ENCODE measurements at places on chromosomes 5 and 9.

GRCh38 chr5:119274030-119274766 is 81.6 kb upstream of the TNFAIP8 start:
- no peak for DNase-seq

DNA sequence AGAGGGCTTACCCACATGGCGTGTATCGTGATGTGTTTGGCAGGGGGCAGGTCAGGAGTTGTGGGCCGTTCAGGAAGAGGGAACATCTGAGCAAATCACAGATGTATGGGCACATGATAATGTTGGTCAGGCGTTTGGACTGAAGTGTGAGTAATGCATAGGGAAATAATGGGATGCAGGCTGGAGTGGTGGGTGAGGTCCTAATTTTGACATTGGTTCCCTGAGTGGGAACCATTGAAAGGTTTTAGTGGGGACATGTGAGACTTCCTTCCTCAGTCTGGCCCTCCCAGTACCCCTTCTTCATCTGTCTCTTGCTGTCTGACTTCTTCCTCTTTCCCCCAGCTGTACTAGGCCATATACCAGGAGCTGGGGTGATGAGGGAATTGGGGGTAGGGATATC is 7.6 kb downstream of the OTULIN start:
- DNase-seq = no peak

DNA sequence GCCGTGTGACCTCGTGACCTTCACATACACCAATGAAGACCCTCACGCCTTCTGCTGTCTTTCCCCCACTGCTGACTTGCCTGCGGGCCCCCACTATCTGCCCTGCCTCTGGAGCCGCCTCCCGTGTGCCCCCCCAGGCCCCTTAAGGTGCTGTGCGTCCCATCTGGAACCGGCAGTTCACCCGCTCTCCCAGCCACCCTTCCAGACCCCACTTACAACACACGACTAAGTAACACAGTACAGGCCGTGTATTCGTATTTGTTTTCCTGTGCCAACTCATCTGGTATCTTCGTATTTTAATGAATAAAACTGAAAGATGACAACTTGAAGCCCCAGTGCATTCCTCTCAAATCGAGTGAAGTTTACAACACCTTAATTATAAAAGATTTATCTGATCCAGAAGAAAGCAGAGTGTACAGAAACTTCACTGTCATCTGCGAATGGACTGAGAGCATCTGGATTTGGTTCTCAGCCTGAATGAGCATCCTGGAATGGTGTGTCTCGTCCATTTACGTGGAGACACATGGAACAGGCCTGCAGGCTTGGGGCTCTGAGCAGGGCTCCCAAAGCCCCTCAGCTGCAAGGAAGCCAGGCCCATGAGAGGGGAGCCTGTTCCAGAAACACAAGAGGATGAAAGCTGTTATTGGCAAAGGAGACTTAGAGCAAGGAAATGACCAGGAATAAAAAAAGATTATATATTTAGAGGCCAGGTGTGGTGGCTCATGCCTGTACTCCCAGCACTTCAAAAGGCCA is 21.9 kb upstream of the TERT start:
- DNase-seq = no peak

GRCh38 chr9:108182950-108183381 is 672.8 kb downstream of the ACTL7B start:
- DNase-seq = no peak

GRCh38 chr9:115855458-115856133 is 298.0 kb upstream of the PAPPA start:
- DNase-seq = no peak

GRCh38 chr5:111584651-111585050 is 72.3 kb upstream of the STARD4 start:
- no peak for DNase-seq

DNA sequence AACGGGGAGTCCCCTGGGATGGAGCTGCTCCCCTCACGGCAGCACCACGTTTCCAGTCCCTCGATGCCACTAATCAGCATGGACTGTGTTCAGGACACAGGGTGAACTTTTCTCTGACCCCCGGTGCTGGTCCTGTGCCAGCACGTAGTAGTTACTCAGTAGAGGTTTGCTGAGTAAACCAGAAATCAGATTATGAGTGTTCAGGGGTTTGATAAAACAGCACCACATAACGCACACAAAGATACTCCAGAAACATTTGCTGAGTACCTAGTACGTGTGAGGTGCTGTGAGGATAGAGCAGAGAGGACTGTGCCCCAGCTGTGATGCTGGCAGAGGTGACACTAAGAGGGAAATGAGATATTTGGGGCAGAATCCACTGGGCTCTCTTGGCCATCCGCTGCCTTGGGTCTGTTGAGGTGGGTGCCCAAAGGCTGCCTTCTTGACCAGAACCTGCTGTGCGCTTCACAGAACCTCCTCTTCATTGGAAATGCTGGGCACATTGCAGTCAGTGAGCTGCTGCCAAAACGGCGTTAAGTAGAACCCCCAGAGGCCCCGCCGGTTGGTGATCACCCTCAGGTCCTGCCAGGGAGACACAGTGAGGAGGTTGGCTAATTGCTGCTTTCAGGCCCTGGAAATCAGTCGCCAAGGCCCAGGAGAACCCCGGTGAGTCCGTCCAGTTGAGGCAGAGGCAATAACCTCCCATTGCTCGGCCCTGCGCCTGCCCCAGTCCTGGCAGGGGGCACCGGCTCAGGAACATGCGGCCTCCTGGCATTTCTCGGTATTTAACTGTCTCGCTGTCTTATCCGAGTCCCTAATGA is 49.4 kb downstream of the NEURL1B start:
- no peak for DNase-seq

GRCh38 chr5:81750308-81751008 is 439 bp downstream of the SSBP2 start:
- peak; percentile 15 for DNase-seq

DNA sequence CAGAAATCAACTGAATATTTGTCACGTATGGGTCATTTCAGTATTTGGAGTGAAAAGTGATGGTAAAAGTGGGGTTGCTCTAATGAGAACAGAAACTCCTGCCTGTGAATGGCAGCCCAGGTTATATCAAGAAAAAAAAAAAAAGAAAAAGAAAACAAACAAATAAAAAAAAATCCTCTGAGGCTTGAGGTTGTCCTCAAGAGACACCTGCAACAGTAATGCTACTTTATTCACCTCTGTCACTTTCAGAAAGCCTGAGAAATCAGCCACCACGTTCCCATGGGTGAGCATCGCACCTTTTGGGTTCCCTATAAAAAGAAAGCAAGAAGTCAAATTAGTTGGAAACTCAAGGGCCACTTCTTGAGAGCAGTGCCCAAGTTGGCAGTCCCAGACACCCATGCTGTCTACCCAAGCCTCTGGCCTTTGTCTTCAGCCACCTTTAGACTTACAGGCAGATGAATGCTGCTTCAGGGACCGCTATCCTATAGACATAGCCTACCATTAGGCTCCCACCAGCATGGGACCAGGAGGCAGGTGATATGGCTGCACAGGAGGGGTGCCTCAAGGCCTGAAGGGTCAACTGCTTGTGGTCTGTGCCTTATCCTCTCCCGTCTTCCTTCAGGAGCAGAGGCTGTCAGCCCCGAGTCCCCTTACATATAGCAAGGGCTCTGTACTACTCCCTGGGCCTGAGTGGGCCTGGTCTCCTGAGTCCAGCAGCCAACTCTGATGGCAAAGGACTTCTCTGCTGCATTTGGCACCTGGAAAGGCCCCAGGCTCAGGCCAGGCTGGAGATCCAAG is 31.1 kb upstream of the MEIKIN start:
- no peak for DNase-seq

GRCh38 chr9:86359151-86359879 is 5.1 kb upstream of the TUT7 start:
- no peak for DNase-seq

DNA sequence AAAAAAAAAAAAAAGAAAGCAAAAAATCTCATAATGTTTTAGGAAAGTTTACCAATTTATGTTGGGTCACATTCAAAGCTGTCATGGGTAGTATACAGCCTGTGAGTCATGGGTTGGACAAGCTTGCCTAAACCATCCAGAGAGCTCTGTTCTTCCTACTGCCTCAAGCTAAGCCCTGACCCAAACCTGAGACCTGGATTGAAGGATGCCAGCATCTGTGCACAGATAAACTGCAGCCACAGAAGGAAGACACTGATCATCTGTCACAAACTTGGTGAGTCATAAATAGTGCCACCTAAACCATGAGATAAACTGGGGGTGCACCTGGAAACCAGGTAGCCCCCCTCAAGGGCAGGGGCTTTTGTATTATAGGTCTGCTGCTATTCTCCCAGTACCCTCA is 31.0 kb downstream of the CSF2 start:
- DNase-seq = no peak

DNA sequence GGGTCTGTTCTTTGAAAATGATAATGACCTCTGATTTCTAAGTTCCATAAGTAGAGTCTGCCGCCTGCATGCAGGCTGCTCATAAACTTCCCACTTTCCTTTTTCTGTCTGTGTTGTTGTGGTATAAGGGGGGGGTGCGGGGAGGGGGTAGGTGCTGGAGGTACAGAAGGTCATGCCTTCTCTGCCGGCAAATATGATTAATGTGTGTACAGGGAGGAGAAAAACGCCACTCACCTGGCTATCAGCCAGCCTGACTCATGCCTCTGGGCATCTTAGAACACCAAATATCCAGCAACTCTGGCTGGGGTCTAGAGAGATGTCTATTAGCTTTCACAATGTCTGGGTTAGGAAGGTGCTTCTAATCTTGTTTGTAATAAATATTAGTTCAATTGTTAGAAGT is 128.3 kb downstream of the EFNA5 start:
- DNase-seq = no peak

GRCh38 chr5:180803181-180804128 is 849 bp upstream of the MGAT1 start:
- peak; percentile 79 for DNase-seq

- no peak for DNase-seq
Observed at GRCh38 chr5:108728566-108729241, 19.0 kb upstream of the FER start.

- no peak for DNase-seq
Observed at GRCh38 chr5:109053995-109054417, 306.3 kb downstream of the FER start.

DNA sequence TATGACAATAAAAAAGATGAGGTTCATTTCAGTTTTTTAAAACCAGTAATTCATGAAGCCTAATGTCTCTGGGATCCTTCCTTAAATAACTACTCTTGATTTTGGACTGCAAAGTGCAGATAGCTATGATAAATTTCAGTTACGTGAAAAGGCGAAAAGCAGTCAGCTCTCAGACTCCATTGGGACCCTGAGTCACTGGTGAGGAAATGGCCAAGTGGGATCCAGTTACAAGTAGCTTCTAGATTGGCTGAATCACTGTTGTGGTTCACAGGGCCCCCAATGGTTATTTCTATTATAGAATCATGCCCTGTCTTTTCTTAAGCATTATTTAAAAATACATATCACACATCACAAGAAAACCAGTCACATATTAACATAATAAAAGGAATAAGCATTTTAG is 31.1 kb upstream of the PPP3R2 start:
- DNase-seq = no peak

- no peak for DNase-seq
Observed at GRCh38 chr5:37717613-37718431, 122.0 kb downstream of the GDNF start.

GRCh38 chr9:107866711-107867311 is 377.2 kb upstream of the KLF4 start:
- DNase-seq = no peak

DNA sequence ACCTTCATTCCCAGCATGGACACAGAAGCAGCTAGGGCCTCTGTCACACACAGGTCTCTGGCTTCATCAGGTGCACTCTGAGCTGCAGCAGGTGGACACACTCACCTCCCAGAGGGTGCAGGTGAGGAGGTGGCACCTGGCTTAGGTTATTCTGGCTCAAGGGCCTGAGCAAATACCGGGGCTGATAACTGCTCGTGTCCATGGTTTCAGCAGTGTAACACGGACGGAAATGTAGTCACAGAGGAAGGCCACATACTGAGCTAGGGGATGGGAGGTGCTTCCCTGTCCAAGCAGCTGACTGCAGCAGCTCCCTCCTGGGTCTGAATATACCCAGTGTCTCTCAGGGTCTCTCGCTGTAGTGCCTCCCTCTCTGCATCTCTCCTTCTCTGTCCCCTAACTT is 5.7 kb downstream of the PHF2 start:
- DNase-seq = no peak

- no peak for DNase-seq
Observed at GRCh38 chr5:90112033-90112692, 297.4 kb downstream of the CETN3 start.

- DNase-seq = no peak
Observed at GRCh38 chr5:116456036-116456435, 118.6 kb downstream of the SEMA6A start.

DNA sequence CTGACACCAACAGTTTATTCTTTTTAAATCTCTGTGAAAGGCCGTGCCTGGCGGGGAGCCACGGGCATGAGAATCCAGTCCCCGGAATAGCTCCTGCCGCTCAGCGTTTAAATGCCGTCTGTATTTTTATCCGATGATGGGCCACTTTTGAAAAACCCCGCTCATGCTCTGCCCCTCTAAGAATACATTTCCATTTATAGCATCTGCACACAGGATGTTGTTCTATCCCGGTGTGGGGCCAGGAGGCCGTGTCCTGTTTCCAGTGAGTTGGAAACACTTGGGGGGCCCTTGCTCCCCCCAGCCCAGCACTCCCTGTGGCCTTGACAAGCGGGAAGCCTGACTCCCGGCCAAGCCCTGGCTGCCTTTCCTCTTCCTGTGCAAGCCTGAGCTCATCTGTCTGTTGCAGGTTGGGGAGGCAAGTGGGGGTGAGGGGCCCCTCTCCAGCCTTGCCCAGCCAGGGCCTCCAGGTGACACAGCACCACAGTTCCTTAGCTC is 39.0 kb downstream of the ERGIC1 start:
- no peak for DNase-seq

DNA sequence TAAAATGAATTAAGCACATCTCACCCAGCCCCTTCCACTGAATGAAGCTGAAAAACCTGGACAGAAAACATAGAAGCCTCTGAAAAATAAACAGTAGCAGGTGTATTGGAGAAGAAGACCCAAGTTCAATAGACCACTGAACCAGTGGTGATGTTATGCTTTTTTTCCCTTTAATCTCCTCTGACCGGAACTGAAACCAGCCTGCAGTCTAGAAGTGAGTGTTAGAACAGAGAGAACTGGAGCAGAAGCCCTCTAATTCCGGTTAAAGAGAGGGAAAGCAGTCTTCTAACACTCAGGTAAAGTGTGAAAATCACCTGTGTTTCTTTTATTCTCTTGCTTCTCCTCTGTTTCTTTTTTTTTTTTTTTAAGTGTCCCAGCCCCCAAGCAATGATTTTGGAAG is 83.5 kb upstream of the CCL21 start:
- no peak for DNase-seq

GRCh38 chr9:109068764-109069163 is 51.0 kb downstream of the TMEM245 start:
- DNase-seq = no peak

DNA sequence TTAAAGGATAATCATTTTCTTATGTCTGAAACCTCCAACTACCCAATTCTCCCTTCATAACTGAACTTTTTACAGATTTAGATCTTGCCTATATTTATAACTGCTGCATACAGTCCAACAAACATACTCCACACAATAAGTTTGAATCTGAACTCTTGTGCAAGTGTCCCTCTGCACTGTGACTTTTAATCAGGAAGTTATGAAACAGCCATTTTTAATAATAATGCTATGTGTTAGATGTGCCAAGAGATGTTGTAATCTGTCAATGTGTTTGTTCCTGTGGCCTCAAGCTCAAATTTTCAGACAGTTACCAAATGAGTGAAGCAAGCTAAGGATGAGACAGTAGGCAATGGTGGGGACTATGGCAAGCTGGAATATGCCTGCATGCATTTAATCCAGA is 57.6 kb upstream of the MTAP start:
- DNase-seq = no peak
